ENCODE measurements at places on chromosomes 5 and 9.

- DNase-seq: no peak
Measured at GRCh38 chr9:91833096-91833877, 116.7 kb downstream of the ROR2 start.

GRCh38 chr5:11335881-11336760, 568.1 kb downstream of the CTNND2 start:
- no peak for DNase-seq

DNA sequence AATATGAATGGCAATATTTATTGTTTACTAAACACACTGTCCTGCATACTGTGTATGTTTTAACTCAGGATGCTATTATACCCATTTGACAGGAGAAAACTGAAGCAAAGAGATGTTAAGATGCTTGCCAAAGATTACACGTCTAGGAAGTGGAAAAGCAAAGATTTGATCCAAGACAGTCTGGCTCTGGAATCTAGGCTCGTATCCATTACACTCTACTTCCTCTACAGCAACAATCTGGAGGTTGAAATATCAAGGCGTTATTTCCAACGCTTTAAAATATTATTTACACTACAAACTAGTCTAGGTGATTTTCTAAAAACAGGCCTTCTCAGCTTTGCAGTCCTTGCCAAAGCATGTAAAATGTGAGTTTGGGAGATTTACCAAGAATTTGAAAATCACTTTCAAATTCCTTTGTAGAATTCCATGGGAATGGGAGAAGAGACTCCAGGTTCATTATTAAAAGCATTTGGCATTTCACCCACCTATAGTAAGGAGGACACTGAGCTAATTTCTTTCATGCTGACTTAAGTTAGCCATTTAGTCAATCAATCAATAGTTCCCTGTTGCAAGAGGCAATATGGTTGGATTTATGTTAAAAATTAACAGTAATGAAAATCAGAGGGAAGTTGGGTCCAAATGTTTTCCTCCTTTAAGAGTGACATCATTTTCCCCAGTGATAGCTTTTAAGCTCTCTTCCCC, 356.3 kb upstream of the SMARCA2 start:
- no peak for DNase-seq

DNA sequence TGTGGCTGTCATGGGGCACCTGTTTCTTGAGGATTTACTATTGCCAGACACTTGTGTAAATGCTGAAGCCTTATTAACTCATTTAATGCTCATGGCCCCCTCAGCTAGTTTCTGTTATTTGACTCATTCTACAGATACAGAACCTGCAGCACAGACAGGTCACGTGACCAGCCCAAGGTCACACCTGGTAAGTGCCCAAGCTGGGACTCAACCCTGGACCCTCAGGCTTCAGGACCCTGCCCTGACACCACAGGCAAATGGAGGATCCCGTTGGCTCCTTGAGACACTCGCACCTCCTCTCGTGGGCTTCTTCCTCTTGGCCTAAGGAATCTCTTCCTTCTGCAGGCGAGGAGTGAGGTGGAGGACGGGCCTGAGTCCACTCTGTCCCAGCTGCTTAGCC, 10.6 kb upstream of the NEURL1B start:
- no peak for DNase-seq
